NCI-H82 (cell line): ENCODE measurements at places on chromosomes 6 and 20.

GRCh38 chr6:131029626-131030297 lies 33.3 kb downstream of the EPB41L2 start:
- DNase-seq: no peak

DNA sequence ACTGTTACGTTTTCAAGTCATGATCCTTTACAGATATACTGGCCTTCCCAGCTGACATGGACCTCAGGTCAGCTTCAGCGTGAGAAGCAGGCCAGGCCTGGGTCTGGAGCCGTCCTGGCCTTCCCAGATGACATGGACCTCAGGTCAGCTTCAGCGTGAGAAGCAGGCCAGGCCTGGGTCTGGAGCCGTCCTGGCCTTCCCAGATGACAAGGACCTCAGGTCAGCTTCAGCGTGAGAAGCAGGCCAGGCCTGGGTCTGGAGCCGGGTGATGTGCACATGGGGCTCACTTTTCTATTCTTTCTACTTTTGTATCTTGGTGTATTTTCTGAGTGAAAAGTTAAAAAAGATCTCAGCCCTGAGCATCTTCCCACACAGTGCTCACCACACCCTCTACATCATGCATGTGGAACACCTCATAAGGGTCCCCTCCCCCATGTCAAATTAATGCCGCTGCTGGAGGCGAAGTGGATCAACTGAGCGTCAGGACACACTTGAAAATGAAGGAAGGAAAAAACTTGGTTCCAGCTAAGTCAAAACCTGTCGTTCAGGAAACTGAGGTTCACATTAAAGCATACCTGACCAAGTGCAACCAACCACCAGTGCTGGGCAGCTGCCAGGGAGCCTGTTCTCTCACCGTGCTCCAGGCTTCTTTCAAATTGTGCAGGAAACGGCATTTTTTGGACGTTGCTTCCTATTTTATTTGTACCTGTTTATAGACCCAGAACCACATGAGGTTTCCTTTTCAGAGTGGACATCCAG lies 32.2 kb downstream of the KIF25 start:
- no peak for DNase-seq

GRCh38 chr6:166267526-166267925 lies 40.7 kb downstream of the PRR18 start:
- DNase-seq: no peak

GRCh38 chr20:23277316-23277715 lies 73.3 kb upstream of the NXT1 start:
- no peak for DNase-seq

- no peak for DNase-seq
Observed at GRCh38 chr20:24194143-24194542, 205.6 kb upstream of the GGTLC1 start.

DNA sequence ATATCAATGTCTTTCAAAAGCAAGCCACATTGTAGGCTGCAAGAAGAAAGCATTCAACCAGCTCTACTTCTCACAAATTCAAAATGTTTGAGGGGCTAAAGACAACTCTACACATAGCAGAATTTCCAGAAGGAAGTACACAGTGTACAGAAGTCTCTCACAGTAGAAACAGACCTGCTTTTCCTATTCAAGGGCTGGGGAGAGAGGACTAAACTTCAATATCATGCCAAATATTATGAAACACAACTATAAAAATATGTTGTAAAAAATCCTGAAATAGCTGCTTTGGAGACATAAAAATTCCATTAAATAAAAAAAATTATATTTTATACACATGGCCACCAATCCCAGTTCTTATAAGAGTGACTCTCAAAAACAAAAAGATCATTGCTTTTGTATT lies 70.8 kb upstream of the IPCEF1 start:
- DNase-seq: no peak

DNA sequence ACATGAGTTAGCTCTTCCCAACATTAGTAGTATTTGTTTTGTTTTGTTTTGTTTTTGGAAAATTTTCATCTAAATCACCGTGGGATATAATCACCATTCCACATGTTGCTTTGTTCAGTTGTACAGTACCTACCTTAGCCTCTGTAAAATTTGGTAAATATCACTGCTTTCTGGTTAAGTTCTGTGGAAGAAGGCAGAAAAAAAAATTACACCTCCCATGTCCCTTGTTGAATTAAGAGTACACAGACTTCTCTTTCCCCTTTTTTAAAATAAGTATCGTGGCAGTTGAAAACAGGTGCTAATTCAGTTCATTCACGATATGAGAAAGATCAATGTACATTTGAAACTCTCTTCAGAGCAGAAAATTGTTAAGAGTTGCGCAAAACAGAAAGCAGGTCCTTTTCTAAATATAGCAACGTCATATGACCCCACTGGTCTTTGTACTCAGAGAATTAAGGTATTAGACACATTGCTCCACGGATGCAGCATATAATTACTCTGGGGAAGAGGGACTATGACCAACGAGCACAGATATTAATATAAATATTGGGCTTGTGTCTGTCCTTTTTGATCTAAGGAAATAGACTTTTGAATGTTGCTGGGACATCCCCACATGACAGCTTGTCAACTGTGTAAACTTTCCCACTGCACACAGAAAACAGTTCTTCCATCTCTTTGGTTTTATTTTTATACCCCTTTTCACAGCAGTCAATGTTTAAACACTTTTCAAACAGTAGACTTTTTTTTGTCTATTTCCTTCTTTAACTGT lies 58.6 kb upstream of the ZNF217 start:
- DNase-seq: peak; percentile 45

DNA sequence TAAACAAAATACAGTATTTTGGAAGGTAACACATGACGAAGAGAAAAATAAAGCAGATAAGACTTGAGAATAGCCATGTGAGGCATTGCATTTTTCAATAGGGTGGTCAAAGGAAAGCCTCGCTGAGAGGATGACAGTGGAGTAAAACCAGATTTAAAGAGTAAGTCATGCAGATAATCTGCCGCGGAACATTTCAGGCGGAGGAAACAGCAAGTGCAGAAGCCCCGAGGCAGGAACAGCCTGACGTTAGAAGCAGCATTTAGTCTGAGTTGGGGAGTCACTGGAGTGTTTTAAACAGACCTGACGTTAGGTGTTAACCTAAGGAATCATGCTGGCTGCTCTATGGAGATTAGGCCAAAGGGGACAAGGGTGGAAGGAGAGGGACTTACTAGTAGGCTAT lies 65.0 kb upstream of the VSTM2L start:
- DNase-seq: peak; percentile 66

- peak; percentile 25 for DNase-seq
Observed at GRCh38 chr20:48158014-48158413, 372.7 kb upstream of the SULF2 start.

GRCh38 chr6:167795321-167795811 lies 31.3 kb upstream of the AFDN start:
- DNase-seq: no peak

- DNase-seq: no peak
Observed at GRCh38 chr20:44574372-44574771, 8.0 kb upstream of the PKIG start.

DNA sequence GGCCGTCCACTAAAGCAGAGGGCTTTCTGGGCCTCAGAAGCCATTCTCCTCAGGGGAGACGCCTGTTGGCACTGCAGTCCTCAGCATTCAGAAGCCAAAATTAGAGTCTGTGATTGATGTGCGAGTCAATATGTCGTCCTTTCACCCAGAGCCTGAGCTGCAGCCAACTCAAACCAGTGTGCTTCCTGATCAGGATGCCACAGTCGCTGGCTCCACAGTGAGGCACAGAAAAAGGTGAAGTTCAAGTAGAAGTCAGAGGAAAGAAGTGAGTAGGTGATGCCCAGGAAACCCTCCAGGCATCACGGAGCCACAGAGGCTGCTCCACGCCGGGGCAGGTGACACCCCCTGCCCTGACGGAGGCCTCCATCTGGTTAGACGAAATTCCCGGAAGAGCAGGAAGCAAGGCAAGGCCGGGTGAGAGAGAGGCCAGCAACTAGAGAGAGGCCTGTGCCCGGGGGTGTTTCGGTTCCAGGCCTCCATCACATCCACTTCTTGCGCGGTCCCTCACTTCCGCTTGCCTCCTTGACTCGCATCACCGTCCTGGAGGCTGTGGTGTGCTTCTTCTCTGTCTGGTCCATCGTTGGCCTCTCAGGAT lies 177.7 kb upstream of the SNX9 start:
- no peak for DNase-seq

DNA sequence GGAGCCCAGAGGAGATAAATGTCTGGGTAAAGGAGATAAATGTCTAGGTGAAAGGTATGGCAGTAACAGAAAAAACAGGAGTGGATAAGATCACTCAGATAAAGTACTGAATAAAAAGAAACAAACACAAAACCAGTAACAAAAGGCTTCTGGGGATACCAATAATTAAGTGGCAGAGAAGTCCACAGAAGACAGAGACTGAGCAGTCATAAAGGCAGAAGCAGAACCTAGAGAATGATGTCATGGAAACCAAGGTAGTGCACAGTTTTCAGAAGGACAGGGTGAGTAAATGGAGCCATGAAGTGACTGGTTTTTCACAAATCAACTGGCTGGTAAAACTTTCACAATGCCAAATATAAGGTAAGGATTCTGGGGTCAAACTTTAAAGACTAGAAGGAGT lies 80.9 kb upstream of the PLN start:
- no peak for DNase-seq

DNA sequence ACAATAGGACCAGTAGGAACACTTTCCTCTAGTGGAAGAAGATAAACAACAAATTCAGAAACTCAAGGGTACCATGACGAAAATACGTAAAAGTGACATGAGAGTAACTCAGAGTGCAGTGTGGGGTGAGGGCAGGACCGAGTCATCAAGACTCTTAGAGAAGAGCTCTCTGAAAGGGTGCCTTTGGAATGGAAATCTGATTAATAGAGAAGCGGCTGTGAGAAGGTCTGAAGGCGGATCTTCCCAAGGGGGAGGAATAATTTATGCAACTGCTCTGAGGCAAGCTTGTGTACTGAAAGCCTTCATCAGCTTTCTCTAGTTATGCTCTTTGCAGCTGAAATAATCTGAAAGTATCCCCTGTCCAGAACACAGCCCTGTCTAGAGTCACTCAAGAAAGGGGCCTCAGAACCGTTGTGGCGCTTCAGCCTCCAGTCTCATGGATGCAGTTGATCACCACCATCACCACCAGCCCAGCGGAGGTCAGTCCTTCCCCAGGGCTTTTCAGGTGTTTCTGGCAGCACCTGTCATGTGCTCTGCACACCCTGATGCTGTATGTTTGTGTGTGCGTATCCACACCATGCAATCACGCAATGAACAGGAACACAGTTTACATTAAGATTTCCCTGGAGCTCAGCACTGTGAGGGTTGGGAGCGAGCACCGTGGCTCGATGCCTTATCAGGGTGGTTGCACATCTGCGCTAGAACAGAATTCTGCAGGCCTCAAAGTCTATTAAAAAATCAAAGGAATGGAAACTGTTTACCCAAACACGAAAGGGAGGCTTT lies 396.5 kb downstream of the SMOC2 start:
- no peak for DNase-seq
